ENCODE measurements at places on chromosomes 6 and 20. TPM values are rescaled to one million over a fixed set of nuclear protein-coding genes. Genes with fewer than 3 reads are reported as not detected.

PRPH2 gene
- total RNA-seq = 0.71 TPM

DNA sequence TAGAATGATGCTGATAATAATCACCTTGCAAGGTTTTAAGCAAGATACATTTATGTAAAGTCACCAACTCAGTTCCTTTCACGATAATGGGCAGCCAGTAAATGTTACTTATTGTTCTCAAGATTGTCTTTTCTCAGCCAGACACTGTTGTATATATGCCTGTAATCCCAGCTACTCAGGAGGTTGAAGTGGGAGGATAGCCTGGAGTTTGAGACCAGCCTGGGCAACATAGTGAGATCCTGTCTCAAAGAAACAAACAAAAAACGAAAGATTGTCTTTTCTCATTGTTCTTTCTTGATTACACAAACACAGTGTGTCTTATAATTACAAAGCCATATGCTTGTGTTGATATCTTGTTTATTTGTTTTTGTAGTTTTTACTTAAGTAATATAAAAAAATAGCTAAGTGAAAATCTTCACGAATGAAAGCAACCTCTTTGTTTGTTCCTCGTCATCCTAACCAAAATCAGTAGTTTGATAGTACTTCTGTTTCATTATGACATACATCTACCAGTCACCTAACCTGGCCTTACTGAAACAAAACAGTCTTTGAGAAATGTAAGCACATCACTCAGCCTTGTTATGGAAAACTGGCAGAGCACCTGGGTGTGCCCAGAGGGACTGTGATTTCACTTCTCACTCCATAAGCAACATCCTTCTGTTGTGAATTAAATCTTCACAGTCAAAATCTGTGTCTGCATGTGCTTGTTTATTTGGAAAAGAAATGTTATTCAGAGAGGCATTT, 436.2 kb upstream of the SOX4 start:
- H3K27ac ChIP-seq = no peak overlapping the region
- H3K36me3 ChIP-seq = no peaks in the 10 kb centered on the region
- no peaks in the 10 kb centered on the region for H3K27me3 ChIP-seq
- no peak overlapping the region for H3K4me3 ChIP-seq

GRCh38 chr20:23293689-23294088, 56.9 kb upstream of the NXT1 start:
- no peak overlapping the region for H3K4me3 ChIP-seq
- H3K27me3 ChIP-seq = no peaks in the 10 kb centered on the region
- H3K36me3 ChIP-seq = no peaks in the 10 kb centered on the region

SOX18 gene
- total RNA-seq = 4.8 TPM

GRCh38 chr6:42268016-42268834, 50.6 kb upstream of the MRPS10 start:
- peaks cover 7% of the 10 kb centered on the region for H3K36me3 ChIP-seq
- DNase-seq = no peak
- H3K4me1 ChIP-seq = peaks cover 6% of the 10 kb centered on the region
- no peak overlapping the region for H3K27ac ChIP-seq
- H3K4me3 ChIP-seq = no peak overlapping the region

GRCh38 chr6:130202782-130203181, 20.0 kb downstream of the SAMD3 start:
- no peak overlapping the region for H3K27ac ChIP-seq
- DNase-seq = no peak
- no peaks in the 10 kb centered on the region for H3K36me3 ChIP-seq
- H3K27me3 ChIP-seq = no peaks in the 10 kb centered on the region
- no peaks in the 10 kb centered on the region for H3K4me1 ChIP-seq

DNA sequence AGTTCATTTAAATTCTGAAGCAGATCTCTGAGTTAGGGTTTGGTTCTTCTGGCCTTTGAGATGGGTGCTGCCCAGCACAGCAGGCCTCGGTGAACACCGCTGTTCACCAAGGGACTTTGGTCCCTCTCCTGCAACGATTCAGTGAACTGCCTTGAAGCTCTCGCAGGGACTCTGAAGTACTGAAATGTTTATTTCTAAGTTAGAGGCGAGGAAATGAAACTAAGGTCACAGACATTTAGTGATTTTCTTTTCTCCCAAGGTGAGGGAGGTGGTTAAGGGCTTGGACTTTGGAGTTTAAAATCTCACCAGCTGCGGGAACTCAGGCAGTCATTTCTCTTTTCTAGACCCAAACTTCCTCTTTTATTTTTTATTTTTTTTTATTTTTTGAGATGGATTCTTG, 26.2 kb downstream of the E2F3 start:
- no peaks in the 10 kb centered on the region for H3K4me1 ChIP-seq
- H3K27ac ChIP-seq = no peak overlapping the region
- H3K27me3 ChIP-seq = no peaks in the 10 kb centered on the region
- H3K36me3 ChIP-seq = no peaks in the 10 kb centered on the region

DNA sequence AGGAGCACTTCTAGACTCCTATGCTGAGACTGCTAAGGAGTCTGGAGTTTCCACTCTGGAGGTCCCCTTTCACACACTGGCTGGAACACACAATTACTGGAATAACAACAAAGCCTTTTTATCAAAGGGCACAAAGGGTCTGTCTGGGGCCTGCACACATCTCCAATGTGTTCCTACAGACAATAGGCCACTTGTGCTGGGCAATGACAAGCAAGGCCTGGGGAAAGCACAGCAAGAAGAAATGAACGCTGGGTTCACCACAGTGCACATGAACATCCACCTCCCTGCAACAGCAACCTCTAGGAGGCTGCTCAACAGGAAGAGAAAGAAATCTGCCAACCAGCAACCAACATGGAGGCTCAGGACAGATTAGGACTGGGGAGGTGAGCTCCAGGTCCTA, 43.9 kb downstream of the TRPC4AP start:
- H3K27ac ChIP-seq = no peak overlapping the region
- H3K36me3 ChIP-seq = peaks cover 21% of the 10 kb centered on the region
- H3K4me1 ChIP-seq = no peaks in the 10 kb centered on the region
- no peak overlapping the region for H3K4me3 ChIP-seq

DNA sequence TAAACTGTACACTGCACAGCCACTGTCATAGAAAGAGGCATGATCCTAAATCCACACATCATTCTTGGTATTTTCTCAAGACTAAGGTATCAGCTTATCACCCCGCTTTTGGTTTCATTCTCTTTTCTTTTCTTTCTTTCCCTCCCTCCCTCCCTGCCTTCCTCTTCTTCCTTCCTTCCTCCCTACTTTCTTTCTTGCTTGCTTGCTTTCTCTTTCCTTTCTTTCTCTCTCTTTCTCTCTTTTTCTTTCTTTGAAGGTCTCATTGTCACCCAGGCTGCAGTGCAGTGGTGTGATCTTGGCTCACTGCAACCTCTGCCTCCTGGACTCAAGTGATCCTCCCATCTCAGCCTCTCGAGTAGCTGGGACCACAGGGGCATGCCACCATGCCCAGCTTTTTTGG, 81.1 kb downstream of the MAP7 start:
- H3K27me3 ChIP-seq = no peaks in the 10 kb centered on the region
- no peak for DNase-seq

GRCh38 chr6:36323062-36323461, 13.6 kb downstream of the BNIP5 start:
- H3K36me3 ChIP-seq = no peaks in the 10 kb centered on the region
- no peaks in the 10 kb centered on the region for H3K27me3 ChIP-seq
- no peak for DNase-seq
- no peak overlapping the region for H3K27ac ChIP-seq
- H3K4me1 ChIP-seq = no peaks in the 10 kb centered on the region

All from sigmoid colon (tissue), 7 donors.